Stimulated activated CD8-positive, alpha-beta memory T cell treated with anti-CD3 and anti-CD28 coated beads, Interleukin-2, amount 100 ng/mL, for 48 hours (primary cell): ENCODE measurements at places on chromosomes 6 and 20.

DNA sequence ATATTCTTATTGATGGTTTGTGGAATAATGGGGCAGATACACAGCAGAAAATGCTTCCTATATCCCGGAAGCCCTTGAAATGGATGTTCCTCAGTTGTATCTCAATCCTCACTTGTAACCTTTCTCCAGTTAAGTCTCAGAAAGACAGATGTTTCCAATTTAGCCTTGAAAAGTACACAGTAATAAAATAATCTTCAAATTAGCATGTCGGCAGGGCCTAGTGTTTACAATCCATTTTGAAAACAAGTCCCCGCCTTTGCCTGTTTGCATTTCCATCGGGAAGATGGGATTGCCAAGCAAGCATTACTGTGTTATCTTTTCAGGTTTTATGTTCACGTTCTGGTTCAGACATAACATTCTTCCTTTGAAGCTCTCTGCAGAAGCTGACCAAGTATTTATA is 41.5 kb downstream of the SNRNP48 start:
- DNase-seq: no peak

DNA sequence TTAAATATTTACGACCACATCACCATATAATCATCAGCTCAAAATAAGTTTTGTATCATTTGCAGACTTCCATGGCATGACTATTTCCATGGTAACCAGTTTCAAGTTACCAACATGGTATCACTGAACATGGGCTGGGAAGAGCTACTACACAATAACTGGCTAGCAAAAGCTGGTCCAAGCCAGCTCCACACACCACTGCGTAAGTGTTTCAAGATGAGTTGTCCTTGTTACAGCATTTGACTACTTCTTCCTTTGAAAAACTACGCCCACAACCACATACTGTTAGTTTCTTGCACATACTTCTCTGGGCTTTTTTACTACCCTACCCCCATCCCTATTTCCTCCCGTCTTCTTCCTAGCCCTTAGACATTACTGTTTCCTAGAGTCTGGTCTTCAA is 8.5 kb downstream of the CD164 start:
- DNase-seq: no peak

GRCh38 chr6:24666097-24666640 is 530 bp downstream of the TDP2 start:
- DNase-seq: no peak

GRCh38 chr20:38505091-38505455 is 32.4 kb downstream of the RALGAPB start:
- DNase-seq: no peak

- no peak for DNase-seq
Measured at GRCh38 chr6:168133168-168133561, 54.2 kb upstream of the FRMD1 start.

- DNase-seq: no peak
Measured at GRCh38 chr6:13327691-13328075, 654 bp downstream of the TBC1D7 start.

DNA sequence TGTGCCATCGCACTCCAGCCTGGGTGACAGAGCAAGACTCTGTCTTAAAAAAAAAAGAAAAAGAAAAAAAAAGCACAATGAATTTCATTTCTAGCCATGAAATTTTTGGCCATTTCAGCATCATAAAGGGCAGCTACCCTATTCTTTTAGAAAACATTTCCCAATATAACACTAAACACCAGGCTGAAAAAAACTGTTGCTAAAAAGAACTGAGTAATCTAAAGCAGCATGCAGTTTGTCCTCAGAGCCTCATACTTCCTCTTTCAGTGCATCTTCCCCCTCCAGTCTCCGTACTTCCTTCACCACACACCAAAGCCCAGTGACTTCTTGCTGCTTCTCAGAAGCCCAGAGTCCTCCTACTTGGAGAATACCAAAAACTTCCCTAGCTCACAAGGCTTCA is 5.6 kb upstream of the IFNGR1 start:
- no peak for DNase-seq

DNA sequence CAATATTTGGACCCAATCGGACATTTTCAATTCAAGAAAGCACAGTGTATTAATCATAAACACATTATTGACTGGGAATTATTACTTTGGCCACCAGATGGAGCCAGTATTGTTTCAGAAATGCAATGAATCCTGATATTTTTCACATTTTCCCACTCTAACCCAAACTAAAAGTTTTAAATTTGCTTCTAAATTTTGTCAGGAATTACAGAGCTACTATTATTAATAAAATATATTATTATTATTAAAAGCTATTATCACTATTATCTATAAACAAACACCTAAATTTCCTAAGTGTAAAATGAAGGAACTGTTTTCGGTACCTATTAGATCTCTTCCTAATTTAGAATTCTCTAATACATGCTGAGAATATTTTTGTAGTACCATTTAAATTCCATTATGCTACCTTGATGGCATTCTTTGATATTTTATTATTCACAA is 245.3 kb downstream of the OGFRL1 start:
- no peak for DNase-seq

GRCh38 chr6:126127659-126128058 is 141.3 kb downstream of the TRMT11 start:
- no peak for DNase-seq

GRCh38 chr6:35391240-35391968 is 49.0 kb downstream of the PPARD start:
- no peak for DNase-seq

- no peak for DNase-seq
Measured at GRCh38 chr6:159828074-159828473, 28.0 kb downstream of the PNLDC1 start.

GRCh38 chr6:48449002-48449401 is 338.0 kb upstream of the PTCHD4 start:
- DNase-seq: no peak

DNA sequence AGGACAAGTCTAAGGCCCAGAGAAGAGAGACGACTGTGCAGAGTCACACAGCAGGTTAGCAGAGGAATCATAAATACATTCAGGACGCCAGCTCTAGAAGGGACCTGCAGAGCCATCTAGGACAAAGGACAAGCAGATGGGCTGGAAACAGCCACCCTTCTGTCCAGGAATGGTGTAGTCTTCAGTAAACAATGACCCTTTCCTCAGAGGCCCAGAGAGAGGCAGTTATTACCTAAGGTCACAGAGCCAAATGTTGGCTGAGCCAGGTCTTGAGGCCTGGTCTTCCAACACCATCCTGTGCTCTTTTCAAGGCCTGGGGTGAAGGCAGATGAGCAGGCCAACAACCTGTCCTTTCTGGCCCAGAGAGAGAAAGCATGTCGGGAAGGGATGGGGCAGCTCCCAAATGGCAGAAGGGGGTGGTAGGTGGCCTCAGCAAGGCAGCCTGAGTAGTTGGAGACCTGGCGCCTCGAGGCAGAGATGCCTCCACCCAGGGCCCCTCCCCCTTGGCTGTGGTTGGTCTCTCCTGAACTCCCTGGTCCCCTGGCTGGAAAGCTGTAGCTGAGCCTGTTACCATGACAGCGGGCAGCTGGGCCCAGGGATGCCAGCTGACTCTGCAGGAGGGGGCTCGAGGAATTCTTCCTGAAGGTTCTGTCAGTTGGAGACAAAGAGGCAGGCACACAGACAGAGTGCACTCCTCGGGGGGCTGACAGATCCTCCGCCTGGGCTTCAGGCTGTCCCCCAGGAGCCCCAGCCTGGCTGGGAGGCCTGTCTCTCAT is 24.8 kb downstream of the EPB41L1 start:
- DNase-seq: no peak

DNA sequence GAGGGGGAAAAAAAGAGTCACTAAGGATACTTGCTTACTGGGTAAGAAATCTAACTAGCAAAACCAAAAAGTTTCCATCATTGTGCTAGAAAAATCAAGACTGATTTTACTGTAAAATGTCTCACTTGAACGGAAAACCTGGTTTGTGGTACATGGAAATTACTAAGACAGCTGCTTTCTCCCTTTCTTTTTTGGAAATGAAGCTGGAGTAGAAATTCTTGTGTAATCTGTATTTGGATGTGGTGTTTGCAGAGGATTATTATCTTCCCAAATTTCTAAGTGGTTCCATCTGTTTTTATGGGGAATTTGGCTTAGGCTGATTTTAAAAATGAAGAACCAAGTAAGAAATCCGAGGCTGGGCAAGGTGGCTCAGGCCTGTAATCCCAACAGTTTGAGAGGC is 20.4 kb downstream of the EPB41L2 start:
- no peak for DNase-seq

GRCh38 chr6:168417191-168417590 is 23.8 kb upstream of the SMOC2 start:
- DNase-seq: no peak

DNA sequence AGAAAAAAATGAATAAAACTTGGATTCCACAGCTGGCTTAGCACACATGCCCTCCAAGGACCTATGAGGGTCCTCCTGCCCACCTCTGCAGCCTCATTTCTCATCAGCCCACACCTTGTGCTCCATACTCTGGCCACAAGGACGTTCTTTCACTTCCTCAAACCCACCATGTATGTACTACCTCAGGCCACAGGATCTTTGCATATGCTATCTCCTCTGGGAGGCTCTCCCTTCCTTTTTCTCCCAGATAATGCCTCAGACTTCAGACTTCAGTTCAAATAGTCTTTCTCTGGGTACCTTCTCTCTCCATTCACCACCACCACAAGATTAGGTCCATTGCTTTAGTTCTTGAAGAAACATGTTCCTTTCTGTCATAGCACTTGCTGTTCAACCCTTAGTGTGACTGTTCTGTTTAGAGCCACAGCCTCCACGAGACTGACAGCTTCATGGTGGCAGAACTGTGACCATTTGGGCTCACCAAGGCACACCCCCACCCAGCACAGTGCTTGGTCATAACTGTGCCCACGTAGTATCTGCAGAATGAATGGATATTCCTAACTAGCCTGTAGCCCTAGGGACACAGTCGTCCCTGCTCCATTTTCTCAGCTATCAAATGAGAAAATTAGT is 146.7 kb upstream of the LRFN2 start:
- DNase-seq: no peak

GRCh38 chr6:128883906-128884305 is 968 bp downstream of the LAMA2 start:
- no peak for DNase-seq

GRCh38 chr6:87139236-87139635 is 16.1 kb upstream of the ZNF292 start:
- no peak for DNase-seq

- no peak for DNase-seq
Measured at GRCh38 chr6:113651120-113651519, 206.0 kb upstream of the MARCKS start.

- DNase-seq: no peak
Measured at GRCh38 chr6:11228935-11229654, 3.4 kb downstream of the NEDD9 start.

DNA sequence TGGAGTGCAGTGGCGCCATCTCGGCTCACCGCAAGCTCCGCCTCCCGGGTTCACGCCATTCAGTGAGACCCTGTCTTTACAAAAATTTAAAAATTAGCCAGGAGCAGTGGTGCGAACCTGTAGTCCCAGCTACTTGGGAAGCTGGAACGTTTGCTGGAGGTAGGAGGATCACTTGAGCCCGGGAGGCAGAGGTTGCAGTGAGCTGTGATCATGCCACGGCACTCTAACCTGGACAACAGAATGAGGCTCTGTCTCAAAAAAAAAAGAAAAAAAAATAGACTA is 5.7 kb upstream of the PARD6B start:
- DNase-seq: no peak

GRCh38 chr20:17833036-17833674 is 133.4 kb downstream of the BANF2 start:
- no peak for DNase-seq

DNA sequence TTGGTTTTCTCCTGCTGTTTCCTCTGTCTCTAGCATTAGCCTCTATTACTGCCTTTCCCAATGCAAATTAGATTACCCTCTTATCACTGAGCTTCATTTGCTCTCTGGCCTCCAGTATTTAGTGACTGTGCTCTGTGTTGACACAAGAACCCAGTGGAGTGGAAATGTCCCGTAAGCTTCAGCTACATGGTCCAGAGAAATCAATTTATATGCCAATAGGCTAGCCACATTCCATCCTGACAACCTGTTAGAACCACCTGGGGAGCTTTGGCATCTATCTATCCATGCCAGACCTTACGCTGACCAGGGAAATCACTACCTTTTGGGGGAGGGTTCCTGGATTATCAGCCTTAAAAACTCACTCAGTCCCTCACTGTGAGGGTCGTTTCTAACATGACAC is 459.6 kb downstream of the UTRN start:
- DNase-seq: no peak

DNA sequence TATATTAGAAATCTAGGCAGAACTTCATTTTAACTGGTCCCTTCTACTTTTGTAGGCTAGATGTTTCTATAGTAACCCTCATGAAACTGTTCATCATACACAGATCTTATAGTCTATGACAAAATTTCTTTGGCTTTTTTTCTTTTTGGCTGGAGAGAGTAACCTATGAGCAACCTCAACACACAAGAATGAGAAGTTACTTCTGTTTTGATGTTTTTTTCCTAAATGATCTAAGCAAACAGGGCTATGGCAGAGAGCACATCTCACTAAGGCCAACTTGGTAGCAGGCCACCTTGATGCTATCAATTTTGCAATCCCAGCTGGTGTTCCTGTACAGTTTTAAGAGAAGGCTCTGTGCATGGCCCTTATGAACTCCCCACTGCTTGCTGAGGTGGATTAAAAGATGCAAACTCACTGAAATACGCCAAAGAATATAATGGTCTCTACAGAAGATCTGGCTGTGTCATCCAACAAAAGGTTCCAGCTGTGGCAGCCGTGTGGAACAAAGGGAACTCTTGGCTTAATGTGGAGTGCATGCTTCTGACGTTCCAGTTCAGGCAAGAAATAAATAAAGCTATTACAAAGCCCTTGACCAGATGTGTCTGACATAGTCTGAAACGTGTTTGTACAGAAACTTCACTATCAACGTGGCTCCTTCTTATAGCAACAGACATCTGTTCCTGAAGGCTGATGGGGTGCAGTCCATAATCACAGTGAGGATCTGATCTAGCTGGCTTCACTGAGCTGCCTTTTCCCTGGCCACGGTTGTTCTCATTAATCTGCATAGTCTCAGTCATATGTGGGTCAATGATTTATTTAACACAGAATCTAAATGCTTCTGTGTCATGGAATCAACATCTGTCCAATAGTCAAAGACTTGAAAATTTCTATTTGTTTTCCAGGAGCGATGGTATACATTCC is 481.1 kb downstream of the BMP2 start:
- no peak for DNase-seq

GRCh38 chr6:132246632-132247270 is 154.5 kb downstream of the MOXD1 start:
- DNase-seq: no peak

DNA sequence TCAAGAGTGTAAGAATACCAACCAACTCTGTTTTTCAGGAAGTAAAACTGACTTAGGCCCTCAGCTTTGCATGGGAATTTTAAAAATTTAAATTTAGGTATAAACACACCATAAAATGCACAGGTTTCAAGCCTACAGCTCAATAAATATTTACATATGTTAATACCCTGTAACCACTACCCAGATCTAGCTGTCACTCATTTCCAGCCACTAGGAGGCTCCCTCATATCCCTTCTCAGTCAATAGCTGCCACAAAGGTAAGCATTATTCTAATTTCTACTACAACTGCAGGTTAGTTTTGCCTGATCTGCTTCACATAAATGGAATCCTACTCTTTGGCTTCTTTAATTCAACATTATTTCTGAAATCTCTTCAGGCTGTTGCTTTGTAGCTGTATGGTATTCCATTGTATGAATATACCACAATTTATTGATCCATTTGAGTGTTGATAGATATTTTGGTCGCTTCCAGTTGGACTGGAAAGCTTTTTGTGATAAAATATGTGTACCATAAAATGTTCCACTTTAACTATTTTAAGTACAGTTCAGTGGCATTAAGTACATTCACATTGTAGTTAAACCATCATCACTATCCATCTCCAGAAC is 32.5 kb upstream of the MEI4 start:
- DNase-seq: no peak

GRCh38 chr6:73792738-73793137 is 96.7 kb downstream of the CD109 start:
- no peak for DNase-seq
